Adipocyte (in vitro differentiated cells): ENCODE measurements at places on chromosomes 12 and 14.

DNA sequence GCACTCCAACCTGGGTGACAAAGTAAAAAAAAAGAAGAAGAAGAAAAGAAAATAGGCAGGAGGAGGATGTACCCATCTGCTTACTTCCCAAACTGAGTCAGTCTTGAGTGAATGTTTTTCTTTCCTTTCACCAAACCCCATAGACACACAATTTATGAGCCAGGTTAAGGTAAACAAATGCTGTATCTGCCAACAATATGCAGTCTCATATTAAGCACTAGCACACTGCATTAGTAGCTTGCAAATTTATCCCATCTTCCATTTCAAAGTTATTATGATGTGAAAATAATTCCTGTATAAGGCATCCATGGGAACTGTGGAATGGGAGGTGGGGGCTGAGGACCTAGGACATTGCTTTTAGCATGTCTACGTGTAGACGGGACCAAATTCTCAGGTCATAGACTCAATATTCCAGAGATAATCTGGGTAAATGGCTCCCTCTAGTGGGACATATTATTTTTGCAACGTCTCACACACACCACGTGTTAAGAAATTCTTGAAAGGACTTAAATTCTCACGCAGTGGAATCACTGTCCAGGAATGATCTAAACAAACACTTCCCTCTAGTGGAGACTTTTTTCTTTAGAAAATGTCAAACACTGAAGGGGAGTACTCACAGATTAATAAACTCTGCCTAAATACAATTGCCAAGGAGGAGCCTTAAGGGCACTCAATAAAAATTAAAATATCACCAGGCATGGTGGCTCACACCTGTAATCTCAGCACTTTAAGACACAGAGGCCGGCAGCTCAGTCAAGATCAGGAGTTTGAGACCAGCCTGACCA is 17.1 kb upstream of the OR10P1 start:
- DNase-seq = peak; percentile 97

DNA sequence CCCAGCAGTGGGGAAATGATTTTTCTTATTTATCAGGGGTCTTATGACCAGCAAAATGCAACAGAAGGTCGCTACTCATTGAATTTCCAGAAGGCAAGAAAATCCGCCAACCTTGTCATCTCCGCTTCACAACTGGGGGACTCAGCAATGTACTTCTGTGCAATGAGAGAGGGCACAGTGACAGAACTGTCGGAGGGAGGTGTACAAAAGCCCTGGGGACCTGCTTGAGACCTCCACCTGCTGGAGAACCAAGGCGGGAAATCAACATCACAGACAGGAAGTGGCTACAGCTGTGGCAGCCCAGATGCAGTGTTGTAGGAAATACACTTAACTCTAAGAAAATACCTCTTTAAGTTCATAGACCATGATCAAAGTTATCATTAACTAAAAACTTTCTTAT is 250.9 kb upstream of the OR4E1 start:
- DNase-seq = no peak

DNA sequence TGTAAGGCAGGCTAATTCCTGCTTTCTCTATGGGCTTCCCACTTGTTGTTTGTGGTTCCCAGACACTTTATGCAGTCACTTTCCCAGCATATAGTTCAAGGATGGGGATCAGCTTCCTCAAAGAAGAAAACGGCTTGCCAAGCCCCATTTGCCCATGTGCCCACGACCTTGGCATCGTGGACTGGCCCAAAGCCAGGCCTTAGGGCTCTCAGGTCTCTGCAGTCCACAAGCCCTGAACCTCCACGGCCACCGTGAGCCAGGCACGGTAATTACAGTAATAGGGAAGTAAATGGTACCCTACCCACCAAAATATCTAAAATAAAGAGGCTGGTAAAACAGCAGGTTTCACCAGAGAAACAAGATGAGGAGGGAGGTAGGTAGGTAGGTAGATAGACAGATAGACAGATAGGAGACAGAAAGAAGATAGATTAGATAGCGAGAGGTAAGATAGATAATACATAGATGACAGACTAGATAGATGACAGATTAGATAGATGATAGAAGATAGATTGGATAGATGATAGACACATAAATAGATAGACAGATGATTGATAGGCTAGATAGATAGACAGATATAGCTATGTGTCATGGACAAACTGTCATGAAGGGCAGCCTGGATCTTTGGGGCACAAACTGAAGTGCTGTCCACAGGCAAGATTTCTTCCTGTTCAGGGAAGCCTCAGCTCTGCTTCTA is 163.1 kb downstream of the SLC15A4 start:
- DNase-seq = no peak

GRCh38 chr12:3165078-3165980 is 88.2 kb downstream of the TSPAN9 start:
- DNase-seq = no peak

- no peak for DNase-seq
Measured at GRCh38 chr12:45781080-45781479, 51.6 kb downstream of the ARID2 start.

DNA sequence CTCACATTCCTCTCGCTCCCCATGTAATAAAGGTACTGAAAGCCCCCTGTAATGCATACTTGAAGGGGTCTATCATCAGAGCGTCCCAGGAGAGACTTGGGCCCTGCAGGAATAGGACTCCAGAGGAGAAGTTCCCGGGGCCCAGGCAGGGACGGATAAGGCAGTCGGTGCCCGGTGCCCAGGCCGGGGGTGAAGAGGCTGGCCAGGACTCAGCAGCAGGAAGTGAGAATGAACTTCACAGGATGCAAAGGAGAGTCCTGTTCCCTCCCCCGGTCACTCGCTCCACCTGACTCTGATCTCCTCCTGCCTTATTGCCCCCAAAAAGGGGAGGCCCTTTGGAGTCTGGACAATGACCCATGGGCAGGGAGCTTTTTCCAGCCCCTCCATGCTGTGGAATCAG is 40.2 kb downstream of the LRRC74A start:
- no peak for DNase-seq

DNA sequence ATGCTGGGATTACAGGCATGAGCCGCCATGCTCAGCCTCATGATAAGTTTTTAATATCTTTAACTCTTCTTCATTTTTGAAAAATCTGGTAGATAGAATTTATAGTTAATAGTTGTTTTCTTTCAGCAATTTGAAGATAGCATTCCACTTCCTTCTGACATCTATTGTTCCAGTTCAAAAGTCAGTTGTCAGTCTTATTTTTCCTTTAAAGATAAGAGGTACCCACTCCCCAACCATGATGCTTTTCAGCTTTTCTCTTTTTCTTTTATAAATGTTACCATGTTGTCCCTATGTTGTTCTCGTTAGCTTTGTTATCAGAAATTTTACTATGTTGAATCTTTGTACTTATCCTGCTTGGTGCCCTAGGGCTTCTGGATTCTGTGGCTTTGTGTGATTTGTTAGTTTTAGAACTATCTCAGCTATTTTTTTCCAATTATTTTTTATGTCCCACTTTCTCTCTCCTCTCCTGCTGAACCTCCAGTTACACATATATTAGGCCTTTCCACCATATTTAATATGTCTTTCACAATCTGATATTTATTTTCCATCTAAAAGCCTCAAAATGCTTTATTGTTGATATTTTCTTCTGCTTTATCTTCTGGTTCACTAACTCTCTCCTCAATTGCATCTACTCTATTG is 181.6 kb upstream of the FOXN3 start:
- DNase-seq = peak; percentile 8

DNA sequence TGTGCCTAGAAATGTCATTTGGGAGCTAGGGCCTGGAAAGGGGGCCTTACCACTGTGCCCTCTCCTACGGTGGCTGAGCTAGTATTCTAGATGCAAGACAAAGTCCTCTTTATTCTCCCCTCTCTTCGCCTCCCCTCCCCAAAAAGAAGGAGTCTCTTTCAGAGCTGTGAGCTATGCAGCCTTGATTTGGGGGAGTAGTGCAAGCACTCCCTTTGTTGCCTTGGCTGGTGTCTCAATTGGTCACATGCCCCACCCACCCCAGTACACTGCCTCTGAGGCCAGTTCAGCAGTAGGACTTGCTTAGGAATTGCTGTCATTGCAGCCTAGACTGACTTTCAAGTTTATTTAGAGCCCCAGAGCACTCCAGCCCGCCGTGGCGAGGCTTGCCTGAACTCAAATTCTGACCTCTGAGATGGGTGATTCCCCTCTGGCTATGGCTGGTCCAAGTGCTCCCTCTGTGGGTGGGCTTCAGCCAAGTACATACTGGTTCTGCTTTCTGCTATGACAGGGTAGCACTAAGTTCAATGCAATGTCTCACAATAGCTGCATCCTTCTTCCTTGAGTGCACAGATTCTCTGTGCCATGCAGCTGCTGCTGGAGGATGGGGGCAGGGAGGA is 37.0 kb upstream of the FBXO33 start:
- DNase-seq = peak; percentile 6

DNA sequence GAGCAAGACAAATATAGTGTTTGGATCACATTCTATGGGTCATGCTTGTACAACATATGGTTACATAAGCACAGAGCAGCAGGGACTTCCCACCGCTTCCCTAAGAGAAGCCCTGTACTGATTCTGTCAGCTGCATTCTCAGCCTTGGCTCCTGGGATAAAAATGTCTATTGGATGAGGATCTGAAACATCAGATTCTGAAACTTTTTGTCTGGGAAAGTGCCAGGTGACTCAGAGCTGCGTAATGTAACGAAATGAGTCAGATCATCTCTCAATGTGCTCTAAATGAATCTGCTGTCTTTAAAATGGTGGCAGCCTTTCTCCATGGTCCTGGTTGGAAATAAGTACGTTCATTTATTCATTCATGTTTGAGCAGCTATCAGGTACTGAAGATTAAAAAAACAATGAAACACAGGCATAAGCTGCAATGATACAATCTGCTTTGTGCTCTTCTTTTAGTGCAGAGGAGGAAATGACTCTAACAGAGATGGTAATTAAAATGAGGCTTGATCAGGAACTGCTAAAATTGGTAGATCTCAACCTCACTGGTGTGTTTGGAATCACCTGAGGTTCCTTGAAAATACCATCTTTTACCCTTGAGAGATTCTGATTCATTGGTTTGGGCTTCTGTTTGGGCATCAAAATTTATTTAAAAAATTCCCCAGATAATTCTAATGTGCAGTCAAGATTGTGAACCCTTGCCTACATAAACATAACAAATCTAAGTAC is 99.1 kb upstream of the NAP1L1 start:
- peak; percentile 94 for DNase-seq

- no peak for DNase-seq
Measured at GRCh38 chr14:76083796-76084765, 67.6 kb upstream of the GPATCH2L start.

- no peak for DNase-seq
Measured at GRCh38 chr12:80056845-80057244, 42.5 kb upstream of the OTOGL start.
